NCI-H187 (cell line): ENCODE measurements at places on chromosomes 12 and 14.

DNA sequence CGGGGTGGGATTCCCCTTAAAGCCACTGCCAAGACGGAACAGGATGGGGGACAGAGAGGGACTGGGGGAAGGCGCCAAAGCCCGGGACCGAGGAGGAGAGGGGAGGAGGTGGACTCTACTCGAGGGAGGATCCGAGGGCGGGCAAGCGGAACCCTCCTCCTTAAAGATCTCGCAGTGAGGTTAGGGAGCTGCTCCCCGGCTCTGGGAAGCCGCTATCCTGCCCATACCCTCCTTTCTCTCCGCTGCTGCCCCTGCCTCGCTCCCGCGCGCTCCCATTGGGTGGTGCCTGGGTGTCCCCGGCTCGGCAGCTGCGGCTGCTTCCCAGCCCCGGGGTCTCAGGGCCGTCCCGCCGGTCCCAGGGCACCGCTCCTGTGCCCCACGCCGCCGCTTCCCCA lies 16.4 kb downstream of the KRT18 start:
- no peak for DNase-seq

DNA sequence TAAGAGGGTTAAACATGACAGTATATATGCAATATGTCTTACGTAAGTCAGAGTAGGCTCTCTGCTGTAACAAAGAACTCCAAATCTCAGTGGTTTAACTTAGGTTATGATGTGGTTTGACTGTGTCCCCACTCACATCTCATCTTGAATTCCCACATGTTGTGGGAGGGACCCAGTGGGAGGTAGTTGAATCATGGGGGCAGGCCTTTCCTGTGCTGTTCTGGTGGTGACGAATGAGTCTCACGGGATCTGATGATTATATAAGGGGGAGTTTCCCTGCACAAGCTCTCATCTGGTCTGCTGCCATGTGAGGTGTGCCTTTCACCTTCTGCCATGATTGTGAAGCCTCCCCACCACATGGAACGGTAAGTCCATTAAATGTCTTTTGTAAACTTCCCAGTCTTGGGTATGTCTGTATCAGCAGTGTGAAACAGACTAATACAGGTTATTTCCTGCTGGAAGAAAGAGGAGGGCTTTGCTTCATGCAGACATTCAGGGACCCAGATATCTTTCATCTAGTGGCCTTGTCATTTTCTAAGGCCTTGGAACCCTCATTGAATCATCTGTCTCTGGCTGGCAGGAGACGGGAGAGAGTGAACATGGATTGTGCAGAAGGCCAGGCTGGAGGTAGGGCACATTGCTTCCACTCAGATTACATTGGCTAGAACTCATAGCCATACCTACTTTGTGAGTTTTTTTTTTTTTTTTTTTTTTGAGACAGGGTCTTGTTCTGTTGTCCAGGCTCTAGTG lies 96.1 kb downstream of the CRADD start:
- no peak for DNase-seq

DNA sequence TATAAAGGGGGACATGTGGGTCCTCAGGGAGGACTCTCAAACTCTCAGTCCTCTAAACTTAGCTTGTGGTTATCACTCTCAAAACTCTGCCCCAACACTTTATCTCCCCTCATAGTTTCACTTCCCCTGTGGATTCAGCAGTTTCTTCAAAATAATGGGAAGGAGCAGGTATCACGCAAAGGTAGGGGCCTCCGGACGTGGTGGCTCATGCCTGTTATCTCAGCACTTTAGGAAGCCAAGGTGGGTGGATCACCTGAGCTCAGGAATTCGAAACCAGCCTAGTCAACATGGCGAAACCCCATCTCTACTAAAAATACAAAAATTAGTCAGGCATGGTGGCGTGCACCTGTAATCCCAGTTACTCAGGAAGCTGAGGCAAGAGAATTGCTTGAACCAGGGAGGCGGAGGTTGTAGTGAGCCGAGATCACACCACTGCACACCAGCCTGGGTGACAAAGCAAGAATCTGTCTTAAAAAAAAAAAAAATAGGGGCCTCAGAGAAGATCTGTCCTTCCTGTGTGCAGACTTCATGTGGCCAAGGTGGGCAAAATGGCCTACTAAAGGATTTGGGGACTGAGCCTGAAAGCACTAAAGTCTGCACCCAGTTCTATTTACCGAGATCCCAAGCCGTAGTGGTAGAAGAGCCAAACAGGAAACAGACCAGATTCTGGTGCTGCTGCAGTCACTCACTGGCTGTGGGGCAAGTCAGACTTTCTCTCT lies 6.4 kb downstream of the ITGB7 start:
- DNase-seq: no peak

GRCh38 chr12:71719647-71720370 lies 33.9 kb downstream of the TMEM19 start:
- DNase-seq: no peak

- no peak for DNase-seq
These were observed 96.6 kb downstream of the RAD52 start for GRCh38 chr12:852864-853263.
